ENCODE measurements at places on chromosomes 7 and 10. TPM values are rescaled to one million over a fixed set of nuclear protein-coding genes. Genes with fewer than 3 reads are reported as not detected.

DNA sequence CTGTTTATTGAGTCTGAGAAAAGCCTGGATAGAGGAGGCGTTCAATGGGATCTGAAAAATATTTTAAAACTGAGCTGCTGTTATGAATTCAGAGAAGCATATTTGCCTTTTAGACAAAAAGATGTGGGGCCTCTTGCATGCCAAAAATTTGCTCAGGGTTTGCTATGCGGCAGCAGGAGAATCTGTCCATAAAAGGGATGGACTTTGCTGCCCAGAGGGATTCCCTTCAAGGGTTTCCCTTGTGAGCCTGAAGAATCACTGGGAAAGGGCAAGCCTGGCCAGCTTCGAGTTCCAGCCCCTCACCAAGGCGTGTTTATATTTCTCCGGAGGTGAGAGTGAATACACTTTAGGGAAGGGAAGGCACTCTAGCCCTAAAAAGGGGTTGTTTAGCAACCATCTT lies 55.5 kb upstream of the CALD1 start:
- no peaks in the 10 kb centered on the region for H3K36me3 ChIP-seq
- no peak overlapping the region for H3K4me3 ChIP-seq
- peaks cover 17% of the 10 kb centered on the region for H3K4me1 ChIP-seq
- H3K27me3 ChIP-seq = no peaks in the 10 kb centered on the region

DNA sequence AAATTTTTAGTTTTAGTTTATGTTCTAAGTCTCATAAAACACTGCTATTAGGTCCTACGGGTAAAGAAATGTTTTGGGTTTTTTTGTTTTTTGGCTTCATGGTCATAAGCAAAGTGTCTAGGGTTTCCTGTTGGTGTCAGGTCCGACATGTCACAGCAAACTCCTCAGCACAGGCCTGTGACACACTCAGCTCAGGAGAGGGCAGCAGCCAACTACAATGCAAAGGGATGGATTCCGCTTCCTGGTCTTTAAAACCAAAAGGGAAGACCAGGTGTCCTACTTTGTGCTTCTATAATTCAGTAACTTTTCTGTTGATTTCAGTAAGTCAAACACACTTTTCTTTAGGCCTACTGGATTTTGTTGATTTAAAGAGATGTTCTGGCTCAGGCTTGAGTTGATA lies 83.8 kb upstream of the MACROH2A2 start:
- H3K27me3 ChIP-seq = no peaks in the 10 kb centered on the region
- H3K27ac ChIP-seq = no peak overlapping the region
- H3K36me3 ChIP-seq = no peaks in the 10 kb centered on the region
- H3K4me1 ChIP-seq = peaks cover 10% of the 10 kb centered on the region

SYT15B gene
- total RNA-seq = 1.5 TPM

- H3K4me1 ChIP-seq = peaks cover 7% of the 10 kb centered on the region
- DNase-seq = no peak
- no peak overlapping the region for H3K27ac ChIP-seq
- no peaks in the 10 kb centered on the region for H3K36me3 ChIP-seq
- H3K4me3 ChIP-seq = no peak overlapping the region
Observed at GRCh38 chr7:44280636-44280992, 44.8 kb downstream of the CAMK2B start.

ITGB8 gene
- total RNA-seq = 11.1 TPM

GRCh38 chr10:58586282-58587245 lies 73.9 kb downstream of the BICC1 start:
- H3K27ac ChIP-seq = no peak overlapping the region
- H3K4me3 ChIP-seq = no peak overlapping the region
- no peaks in the 10 kb centered on the region for H3K27me3 ChIP-seq
- DNase-seq = no peak

DNA sequence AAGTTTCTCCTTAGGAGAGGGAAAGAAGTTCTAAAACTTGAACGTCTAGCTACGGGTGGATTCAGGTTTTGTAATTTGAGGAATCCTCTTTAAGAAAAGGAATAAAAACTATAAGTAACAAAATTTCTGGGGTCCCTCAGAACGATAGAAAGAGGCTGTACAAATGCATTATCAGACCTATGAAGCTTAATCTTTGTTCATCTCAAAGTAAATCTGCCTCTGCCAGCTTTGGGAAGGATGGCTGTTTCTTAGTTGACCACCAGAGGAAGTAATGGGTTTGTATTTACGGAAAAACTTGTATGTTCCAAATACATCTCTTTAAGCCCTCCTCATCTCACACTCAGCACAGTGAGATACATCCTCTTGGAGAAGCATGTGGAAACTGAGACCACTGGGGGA lies 864 bp downstream of the PSTK start:
- no peaks in the 10 kb centered on the region for H3K27me3 ChIP-seq
- no peak overlapping the region for H3K27ac ChIP-seq
- no peaks in the 10 kb centered on the region for H3K36me3 ChIP-seq
- peak; percentile 35 for DNase-seq
- H3K4me3 ChIP-seq = peak overlapping the region; percentile 80
